Gastrocnemius medialis (tissue), 4 donors: ENCODE measurements at places on chromosomes 4 and X.

DNA sequence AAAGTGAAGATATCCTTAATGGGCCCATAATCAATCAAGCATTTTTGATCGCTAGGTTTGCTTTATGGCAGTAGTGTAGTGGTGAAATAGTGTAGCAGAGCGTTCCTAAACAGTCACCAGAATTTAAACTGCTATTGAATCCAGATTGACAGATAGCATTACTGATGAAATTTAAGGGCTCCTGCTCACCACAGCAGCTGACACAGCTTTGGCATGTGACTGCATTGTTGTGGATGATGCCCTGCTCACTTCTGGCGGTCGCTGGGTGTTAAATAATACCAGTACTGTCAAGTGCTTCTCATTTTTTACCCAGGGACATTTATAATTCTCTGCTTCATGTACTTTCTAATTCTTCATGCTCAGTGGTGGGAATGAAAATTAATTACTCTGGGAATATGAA, 102.0 kb upstream of the ARHGAP24 start:
- H3K4me3 ChIP-seq = no peak overlapping the region
- H3K27ac ChIP-seq = no peak overlapping the region
- DNase-seq = no peak
- no peaks in the 10 kb centered on the region for H3K36me3 ChIP-seq

- H3K4me1 ChIP-seq = no peaks in the 10 kb centered on the region
- no peak overlapping the region for H3K4me3 ChIP-seq
- no peaks in the 10 kb centered on the region for H3K27me3 ChIP-seq
Measured at GRCh38 chr4:98745366-98745765, 87.0 kb upstream of the TSPAN5 start.

DNA sequence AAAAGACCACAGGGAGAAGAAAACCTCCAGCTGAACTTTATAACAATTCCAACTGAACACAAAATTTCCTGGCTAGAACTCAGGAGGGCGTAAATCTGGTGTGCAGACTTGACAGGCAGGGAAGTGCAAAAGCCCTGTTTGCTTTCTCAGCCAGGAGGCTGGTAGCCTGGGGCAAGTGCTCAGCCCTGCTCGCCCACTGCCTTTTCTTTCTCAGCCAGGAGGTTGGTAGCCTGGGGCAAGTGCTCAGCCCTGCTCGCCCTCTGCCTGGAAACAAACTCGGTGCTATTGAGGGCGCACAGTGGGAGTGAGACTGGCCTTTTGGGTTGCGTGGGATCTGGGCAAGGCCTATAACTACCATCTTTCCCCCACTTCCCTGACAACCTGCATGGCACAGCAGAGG, 275.4 kb upstream of the MAOA start:
- no peaks in the 10 kb centered on the region for H3K4me1 ChIP-seq
- DNase-seq = no peak
- H3K27ac ChIP-seq = no peak overlapping the region
- no peaks in the 10 kb centered on the region for H3K36me3 ChIP-seq
- no peak overlapping the region for H3K4me3 ChIP-seq

DNA sequence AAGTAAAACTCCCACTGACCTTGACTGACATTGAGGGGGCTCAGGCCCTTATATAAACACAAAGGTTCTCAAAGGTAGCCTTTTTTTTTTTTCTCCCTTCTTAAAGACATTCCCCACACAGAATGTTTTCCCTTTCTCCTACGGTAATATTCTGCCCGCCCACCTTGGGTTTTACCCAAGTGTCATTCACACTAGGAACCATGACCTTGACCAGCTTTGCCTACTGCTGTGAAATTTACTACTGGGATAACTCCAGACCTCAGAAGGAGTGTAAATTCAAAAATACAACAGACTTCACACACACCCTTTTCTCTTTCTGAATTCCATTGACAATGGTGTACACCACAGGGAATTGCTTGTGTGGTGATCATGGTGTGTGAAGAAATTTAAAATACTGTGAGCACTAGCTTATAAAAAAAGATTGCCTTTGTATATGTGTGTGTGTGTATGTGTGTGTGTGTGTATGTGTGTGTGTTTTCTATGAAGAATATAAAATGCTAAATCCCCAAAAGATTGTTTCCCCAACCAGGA, 589.5 kb upstream of the FTHL17 start:
- no peak for DNase-seq
- H3K27ac ChIP-seq = no peak overlapping the region
- H3K4me3 ChIP-seq = no peak overlapping the region
- no peaks in the 10 kb centered on the region for H3K36me3 ChIP-seq
- H3K4me1 ChIP-seq = no peaks in the 10 kb centered on the region

- H3K4me1 ChIP-seq = no peaks in the 10 kb centered on the region
- no peak overlapping the region for H3K27ac ChIP-seq
- no peaks in the 10 kb centered on the region for H3K36me3 ChIP-seq
- DNase-seq = no peak
Measured at GRCh38 chrX:97849951-97850350, 966.2 kb downstream of the RPA4 start.

DNA sequence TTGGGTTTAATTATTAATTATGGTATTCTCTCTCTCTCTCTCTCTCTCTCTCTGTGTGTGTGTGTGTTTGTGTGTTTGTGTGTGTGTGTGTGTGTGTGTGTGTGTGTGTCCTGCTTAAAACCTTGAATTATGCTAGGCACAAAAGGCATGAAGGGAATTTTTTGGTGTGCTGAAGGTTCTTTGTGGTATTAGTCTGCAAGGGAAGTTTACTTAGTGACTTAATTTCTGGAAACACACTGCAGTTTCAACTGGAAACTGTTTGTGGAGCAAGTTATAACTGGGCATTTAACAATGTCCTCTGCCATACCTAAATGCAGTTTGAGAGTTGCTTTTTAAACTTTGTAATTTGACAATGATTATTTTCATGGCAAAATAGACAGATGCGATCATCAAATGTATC, 111.7 kb downstream of the FRMPD4 start:
- no peaks in the 10 kb centered on the region for H3K36me3 ChIP-seq
- no peak overlapping the region for H3K27ac ChIP-seq
- no peaks in the 10 kb centered on the region for H3K27me3 ChIP-seq
- no peak for DNase-seq
- no peak overlapping the region for H3K4me3 ChIP-seq

DNA sequence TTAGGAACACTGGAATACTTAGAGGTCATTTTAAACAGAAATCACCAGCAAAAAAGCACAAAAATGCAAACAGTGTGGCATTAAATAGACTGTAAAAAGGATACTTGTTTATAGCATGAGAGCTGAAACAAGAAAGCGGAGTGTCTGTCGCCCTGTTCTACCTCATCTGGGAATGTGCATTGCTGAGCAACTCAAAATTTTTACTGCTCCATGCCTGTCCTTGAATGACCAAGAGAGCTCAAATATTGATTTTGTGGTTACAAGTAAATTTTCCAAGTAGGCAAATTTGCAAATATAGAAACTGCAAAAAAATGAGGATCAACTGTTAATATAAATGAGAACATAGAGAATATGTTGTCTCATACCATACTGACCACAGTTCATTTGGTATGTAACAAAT, 25.5 kb downstream of the AP1AR start:
- no peak overlapping the region for H3K4me3 ChIP-seq
- no peak for DNase-seq
- H3K4me1 ChIP-seq = no peaks in the 10 kb centered on the region
- H3K36me3 ChIP-seq = no peaks in the 10 kb centered on the region

GRCh38 chr4:3830774-3831528, 64.8 kb downstream of the ADRA2C start:
- no peak overlapping the region for H3K27ac ChIP-seq
- H3K27me3 ChIP-seq = peaks cover 8% of the 10 kb centered on the region
- no peak overlapping the region for H3K4me3 ChIP-seq
- no peaks in the 10 kb centered on the region for H3K4me1 ChIP-seq

DNA sequence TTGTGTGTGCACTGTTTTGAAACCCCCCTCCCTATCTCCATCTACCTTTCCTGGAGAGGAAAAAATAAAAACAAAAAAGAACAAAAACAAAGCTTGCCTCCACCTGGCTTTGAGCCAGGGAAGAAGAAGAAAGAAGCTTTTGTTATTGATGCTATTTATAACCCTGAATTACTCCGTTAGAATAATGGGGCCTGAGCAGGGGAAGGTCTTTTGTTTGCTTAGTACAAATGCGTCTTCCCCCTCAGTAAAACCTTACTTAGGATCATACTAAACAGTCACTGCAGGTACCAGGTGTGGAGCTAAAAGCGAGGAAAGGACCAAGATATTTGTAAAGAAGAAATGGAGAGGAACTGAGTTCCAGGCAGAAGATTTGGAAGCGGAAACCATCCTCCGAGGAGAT, 352.1 kb downstream of the KCNIP4 start:
- no peaks in the 10 kb centered on the region for H3K36me3 ChIP-seq
- H3K4me3 ChIP-seq = no peak overlapping the region
- H3K27ac ChIP-seq = no peak overlapping the region
- no peaks in the 10 kb centered on the region for H3K4me1 ChIP-seq

- H3K27me3 ChIP-seq = no peaks in the 10 kb centered on the region
- no peak overlapping the region for H3K27ac ChIP-seq
- no peaks in the 10 kb centered on the region for H3K36me3 ChIP-seq
- H3K4me1 ChIP-seq = no peaks in the 10 kb centered on the region
- no peak overlapping the region for H3K4me3 ChIP-seq
- no peak for DNase-seq
Measured at GRCh38 chr4:91989914-91990313, 313.9 kb upstream of the GRID2 start.

DNA sequence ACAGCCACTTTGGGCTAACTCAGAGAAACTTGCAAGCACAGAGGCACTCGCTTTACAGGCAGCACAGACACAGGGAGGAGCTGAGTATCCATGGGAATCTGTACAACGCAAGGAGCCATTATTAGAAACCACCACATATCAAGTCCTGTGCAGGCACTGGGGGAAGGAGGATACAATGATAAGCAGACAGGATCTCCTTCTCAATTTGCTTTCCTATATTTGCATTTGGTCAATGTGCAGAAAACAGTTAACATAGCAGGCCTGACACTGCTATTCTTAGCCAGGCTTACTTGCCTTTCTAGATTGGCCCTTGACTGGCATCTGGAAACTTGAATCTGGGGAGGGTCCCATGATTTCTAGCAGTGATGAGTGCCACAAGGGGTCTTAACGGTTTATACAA, 65.8 kb downstream of the TEC start:
- DNase-seq = no peak
- H3K4me3 ChIP-seq = no peak overlapping the region
- no peaks in the 10 kb centered on the region for H3K4me1 ChIP-seq
- no peaks in the 10 kb centered on the region for H3K27me3 ChIP-seq

GRCh38 chr4:87853108-87853507, 20.3 kb downstream of the MEPE start:
- DNase-seq = no peak
- no peak overlapping the region for H3K4me3 ChIP-seq
- H3K4me1 ChIP-seq = peaks cover 7% of the 10 kb centered on the region
- H3K27ac ChIP-seq = no peak overlapping the region
- H3K27me3 ChIP-seq = no peaks in the 10 kb centered on the region

DNA sequence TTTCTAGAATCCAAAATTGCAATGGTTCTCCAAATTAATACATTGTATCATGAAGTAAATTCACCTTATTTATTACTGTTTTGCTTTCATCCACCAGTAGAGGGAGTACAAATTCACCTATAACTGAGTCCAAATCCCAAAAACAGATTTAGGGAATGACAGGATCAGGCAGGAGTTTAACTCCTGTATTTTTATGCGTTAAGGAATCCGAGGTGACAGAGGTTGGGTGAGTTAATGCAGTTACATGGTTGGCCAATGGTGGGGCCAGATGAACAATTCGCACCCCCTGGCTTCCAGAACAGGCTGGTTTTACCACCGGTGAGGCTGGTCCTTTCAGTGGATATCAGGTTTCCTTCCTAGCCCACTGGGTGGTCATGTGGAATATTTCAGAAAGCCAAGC, 82.4 kb downstream of the MTNR1A start:
- H3K4me3 ChIP-seq = no peak overlapping the region
- DNase-seq = no peak
- H3K4me1 ChIP-seq = no peaks in the 10 kb centered on the region
- no peaks in the 10 kb centered on the region for H3K36me3 ChIP-seq
- no peak overlapping the region for H3K27ac ChIP-seq

DNA sequence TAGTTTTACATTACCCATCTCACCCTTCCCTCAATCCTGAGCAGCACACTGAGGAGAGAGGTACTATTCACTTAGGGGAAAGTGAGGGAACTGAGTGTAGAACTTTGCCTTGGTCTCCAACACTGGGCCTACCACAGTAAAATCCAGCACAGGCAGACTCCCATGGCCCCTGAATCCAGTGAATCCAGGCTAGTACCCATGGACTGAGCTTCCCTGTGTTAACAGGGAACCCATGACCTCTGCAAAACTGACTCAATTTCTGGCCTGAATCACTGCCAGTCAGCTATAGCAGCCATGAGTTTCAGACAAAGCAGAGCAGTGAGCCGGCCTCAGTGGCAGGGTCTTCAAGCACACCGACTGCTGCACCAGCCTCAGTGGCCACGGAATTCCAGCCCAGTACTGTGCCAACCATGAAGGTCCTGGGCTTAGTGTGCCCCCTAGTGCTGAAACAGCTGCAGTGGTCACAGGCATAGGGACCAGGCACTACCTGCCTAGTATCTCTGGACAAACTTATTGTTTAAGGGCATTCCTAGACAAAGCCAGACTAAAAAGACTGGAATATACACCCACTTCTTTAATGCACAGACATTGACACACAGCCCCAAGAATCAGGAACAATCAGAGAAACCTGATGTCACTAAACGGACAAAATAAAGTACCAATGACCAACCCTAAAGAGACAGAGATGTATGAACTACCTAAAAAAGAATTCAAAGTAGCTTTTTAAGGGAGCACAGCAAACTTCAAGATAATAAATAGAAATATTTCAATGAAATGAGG, 127.4 kb upstream of the RPL34 start:
- no peak overlapping the region for H3K4me3 ChIP-seq
- peaks cover 2% of the 10 kb centered on the region for H3K27me3 ChIP-seq
- no peak for DNase-seq
- no peak overlapping the region for H3K27ac ChIP-seq

DNA sequence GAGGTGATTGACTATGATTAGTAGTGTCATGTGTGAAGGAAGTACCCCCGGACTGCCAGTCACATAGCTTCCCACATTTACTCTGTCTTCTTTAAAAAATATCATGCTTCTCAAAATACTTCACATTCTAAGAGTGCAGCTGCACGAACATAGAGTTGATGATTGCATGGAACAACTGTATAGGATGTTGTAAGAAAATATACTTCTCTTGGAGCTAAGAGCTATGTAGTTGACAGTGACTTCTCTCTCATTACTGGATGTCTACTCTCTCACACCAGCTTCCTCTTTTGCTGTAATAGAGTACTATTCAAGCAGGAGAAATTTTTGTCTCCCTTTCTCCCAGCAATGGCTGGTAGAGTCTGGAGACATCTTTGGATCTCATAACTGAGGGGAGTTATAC, 99.4 kb upstream of the PUDP start:
- DNase-seq = no peak
- H3K36me3 ChIP-seq = no peaks in the 10 kb centered on the region
- H3K27me3 ChIP-seq = no peaks in the 10 kb centered on the region
- H3K4me3 ChIP-seq = no peak overlapping the region
- H3K27ac ChIP-seq = no peak overlapping the region

- peaks cover 52% of the 10 kb centered on the region for H3K27me3 ChIP-seq
- no peaks in the 10 kb centered on the region for H3K36me3 ChIP-seq
- no peaks in the 10 kb centered on the region for H3K4me1 ChIP-seq
- DNase-seq = no peak
- H3K4me3 ChIP-seq = no peak overlapping the region
- no peak overlapping the region for H3K27ac ChIP-seq
Measured at GRCh38 chr4:1400831-1401408, 5.3 kb downstream of the NKX1-1 start.
